ENCODE measurements at places on chromosomes 3 and 15.

DNA sequence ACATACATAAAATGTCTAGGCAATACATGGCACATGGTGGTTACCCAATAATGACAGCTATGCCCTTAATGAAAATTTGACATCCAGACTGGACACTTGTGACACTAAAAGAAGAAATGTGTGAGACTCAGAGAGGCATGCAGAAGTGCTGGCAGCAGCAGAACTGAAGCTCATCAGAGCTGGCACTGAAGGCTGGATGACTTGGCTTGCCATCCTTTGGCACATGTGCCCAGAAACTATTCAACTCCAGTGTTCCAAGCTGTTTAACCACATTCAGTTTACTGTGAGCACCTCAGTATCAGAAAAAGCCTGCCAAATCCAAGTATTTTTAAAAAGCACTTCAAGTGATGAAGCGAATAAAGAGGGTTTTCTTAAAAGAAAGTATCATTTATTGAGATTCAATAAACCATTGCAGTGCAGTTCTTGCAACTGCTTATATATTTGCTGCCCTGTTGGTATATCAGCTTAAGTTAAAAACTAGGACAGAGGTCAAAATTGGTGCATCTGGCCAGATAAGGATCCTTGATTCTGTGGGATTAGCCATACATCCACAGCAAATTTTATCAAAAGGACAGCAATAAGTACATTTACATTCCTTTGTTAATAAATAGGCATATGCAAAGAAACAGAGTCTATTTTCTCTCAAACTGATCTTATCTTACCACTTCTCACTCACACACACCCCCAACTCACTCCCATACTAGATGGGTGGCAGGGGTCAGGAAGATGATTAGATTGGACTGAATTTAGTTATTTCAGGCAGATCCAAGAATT, 15.8 kb downstream of the IGSF11 start:
- DNase-seq = no peak

GRCh38 chr3:31876331-31876730, 104.7 kb downstream of the OSBPL10 start:
- DNase-seq = peak; percentile 72

- DNase-seq = no peak
These were observed 179.4 kb upstream of the CGNL1 start for GRCh38 chr15:57196865-57197264.

GRCh38 chr3:13881536-13882410, 1.9 kb upstream of the WNT7A start:
- DNase-seq = no peak

DNA sequence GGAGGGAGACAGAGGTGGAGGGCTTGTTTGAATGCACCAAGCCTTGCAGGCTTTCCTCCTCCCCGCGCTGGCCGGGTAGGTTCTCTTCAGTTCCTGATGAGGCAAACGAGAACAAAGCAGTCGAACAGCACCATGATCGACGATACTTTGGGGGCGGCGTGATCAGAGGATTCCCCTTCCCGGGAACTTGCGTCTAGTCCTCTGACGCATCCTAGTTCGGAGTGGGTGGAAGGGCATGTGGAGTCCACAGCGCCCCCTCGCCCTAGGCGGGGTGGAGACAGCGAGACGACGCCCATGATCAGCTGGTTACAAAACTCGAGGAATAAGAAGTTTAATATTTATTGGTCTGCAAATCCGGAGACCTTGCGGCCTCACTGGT, 452 bp upstream of the SV2B start:
- peak; percentile 20 for DNase-seq

- DNase-seq = peak; percentile 82
These were observed 76.0 kb downstream of the WWTR1 start for GRCh38 chr3:149581681-149582370.
